ENCODE measurements at places on chromosomes 6 and 20.
A peak's percentile ranks its signal among the peaks of the same experiment; 100 is the strongest.

DNA sequence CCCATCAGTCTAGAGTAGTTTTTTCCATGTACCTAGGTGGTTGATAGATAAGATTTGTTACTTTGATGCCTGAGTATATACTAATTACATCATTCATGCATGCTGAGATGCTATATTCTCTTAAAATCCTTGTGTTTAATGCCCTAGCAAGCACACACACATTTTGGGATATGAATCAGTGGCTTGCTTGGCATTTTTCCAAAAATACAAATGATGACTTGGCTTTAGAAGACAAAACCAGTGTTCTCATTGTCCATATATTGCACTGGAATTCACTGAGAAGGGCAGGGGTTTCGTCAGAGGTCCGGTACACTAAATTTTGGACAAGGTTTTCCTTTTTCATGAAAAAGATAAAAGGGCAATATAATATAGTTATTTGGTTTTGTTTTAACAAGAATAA, 24.9 kb downstream of the GTPBP2 start:
- DNase-seq: no peak

- no peak for DNase-seq
Observed at GRCh38 chr6:113570161-113570560, 287.0 kb upstream of the MARCKS start.

GRCh38 chr6:104633125-104633524, 226.6 kb downstream of the HACE1 start:
- DNase-seq: no peak

DNA sequence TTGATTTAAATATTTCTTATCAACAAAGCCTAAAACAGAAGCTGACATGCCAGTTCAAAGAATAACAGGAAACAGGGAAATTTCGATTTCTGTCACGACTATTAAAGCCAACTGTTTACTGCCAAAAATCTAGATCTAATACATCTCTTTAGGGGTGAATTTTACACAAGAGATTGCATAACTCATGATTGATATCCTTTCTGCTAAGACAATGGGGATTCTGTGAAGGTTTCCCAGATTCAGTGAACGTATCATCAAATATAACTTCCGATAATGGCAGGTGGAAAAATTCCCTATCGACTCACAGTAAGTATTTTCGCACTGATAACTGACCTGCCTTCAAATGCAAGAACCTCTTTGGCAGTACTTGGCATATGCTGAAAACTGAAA, 42.9 kb downstream of the NHSL1 start:
- no peak for DNase-seq

- peak; percentile 15 for DNase-seq
Observed at GRCh38 chr6:41256383-41256782, 28.2 kb downstream of the TREML4 start.

DNA sequence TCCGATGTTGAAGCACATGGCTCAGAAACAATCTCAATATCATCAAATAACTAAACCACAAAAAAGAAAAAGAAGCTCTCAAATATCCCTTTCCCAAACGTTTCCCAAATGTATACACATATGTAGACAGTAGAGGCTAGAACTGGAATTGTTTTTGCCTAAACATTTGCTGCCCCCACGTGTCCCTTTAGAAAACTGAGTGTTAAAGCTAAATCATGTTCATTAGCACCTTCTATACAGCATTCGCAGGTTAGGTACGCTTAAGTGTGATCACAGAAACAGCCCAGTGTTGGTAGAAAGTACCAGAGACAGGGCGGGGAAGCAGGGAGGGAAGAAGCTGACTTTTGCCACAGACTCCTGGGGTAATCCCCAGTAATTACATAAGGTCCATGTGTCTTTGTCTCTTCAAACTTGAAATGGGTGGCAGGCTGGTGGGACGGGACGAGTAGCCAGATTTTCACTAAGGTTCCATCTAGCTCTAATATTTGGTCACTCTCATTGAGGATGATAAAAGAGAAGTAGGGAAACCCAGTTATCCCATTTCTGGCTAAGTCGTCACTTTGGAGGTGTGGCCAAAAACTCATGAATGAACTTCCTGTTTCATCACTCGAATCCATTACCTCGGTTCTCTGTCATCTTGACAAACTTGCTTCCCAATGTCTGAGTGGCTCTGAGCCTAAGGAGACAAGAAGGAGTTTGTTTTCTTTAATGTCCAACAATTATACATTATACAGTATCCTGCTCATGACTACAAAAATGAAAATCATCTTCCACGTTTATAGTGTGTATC, 15.0 kb upstream of the TFAP2A start:
- DNase-seq: no peak

DNA sequence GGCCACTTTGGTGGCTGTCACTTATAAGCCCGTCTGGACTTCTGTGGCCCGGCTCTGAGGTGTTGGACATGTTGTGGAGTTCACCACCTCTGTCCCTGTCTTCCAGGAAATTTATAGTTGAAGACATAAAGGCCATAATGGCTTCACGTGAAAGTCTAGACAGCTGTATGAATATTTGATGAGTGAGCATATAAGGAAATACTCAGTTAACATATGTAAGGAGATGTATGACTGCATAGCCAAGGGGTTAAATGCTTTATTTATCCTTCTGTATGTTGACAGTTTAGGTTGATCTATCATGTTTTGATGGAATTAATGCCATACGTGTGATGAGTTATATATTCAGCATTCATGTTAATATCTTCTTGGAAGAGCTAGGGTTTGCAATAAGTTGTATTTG, 16.1 kb downstream of the HIVEP1 start:
- no peak for DNase-seq

- no peak for DNase-seq
Observed at GRCh38 chr20:56733967-56734366, 104.9 kb downstream of the TFAP2C start.

- no peak for DNase-seq
Observed at GRCh38 chr20:37369846-37370245, 23.9 kb downstream of the SRC start.

DNA sequence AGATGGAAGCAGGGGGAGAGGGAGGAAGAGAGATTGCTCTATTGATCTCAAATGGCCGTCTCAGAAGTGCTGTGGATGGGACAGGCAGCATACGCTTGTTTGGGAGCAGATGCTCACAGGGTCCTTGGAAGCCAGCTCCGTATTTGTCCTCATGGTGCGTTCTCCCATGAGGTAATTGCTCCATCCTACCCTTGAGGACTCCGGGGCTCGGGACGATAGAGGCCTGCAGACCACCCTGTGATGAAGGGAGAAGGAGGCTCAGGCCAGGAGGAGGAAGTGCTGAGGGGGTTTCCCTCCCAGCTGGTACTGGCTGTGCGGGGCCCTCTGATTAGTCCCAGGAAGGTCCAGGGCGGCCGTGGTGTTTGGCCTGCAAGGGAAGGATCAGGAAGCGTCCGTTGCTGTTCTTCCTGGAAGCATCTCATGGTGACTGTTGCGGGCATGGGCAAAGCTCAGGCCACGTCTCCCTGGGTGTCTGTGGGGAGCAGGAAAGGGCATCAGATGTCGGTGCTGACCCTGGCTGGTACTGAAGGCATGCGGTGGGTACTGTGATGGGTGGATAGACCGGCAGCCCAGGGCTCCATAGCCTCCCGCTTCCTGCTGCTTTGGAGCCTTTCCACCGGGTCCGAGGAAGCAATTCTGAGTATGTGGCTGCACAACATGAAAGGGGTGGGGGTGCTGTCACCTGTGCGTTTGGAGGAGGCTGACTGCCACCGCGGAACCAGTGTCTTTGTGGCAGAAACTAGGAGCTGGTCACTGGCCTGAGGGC, 158.3 kb downstream of the SYCP2 start:
- DNase-seq: no peak

- DNase-seq: no peak
Observed at GRCh38 chr6:166179704-166180103, 12.1 kb upstream of the TBXT start.

GRCh38 chr20:34472246-34472925, 43.8 kb upstream of the DYNLRB1 start:
- DNase-seq: no peak

DNA sequence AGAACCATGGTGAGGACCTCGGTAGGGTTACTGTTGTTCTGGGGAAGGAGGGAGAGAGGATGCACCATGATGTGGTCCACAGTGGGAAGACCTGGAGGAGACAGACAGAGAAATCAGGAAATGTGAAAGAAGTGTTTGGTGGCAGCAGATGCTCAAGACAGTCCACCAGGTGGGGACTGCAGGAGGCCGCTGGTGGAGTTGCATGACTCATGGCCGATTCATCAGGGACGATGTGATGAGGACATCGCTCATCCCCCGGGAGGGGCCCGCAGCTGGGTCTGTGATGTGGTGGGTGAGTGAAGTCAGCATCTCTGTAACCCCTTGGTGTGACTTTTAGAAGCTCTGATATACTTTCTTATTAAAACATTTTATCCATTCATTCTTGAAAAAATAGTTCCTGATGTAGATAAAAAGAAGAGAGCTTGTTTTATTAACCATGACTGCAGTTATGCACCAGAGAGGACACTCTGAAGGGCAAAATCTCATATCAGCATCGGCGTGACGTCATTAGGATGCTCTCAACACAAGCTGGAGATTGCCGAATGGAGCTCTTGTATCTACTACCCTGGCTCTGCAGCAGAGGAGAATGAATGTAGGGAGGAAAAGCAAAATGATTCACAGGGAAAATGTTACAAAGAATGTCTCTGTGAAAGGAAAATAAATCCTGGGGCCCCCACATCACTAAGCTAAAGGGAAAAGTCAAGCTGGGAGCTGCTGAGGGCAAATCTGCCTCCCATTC, 71.2 kb downstream of the RAMACL start:
- DNase-seq: no peak

DNA sequence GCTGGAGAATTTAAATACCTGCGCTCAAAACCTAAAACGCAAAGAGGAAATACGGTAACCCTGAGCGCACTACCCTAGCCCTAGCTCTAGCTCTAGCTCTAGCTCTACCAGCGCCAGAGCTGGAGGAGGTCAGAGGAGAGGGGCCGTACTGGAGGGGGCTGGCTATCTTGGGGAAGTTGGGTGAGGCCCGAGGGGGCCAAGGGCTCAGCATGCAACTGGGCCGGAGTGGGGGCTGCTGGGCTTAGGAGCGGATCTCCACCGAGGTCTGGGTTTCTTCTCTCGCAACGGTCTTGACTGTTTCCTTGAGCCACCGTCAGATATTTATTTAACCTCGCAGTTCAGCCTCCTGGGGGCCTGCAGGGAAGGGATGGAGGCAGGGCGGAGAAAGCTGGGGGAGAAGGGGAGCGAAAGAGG, 91.0 kb downstream of the NCR2 start:
- no peak for DNase-seq

DNA sequence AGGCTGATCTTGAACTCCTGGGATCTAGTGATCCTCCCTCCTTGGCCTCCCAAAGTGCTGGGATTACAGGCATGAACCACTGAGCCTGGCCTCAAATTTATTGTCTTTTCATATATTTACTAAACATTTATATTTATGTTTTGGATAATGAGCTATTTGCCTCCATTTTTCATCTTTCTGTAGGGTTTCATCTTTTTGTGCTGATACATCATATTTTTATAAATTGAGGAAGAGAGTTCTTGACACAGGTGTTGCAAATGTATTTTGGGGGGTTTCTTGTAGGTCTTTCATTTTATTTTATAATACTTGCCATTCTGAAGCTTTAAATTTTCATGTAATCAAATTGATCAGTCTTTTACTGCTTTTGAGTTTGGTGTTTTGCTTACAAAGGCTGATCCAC, 72.4 kb downstream of the L3MBTL3 start:
- no peak for DNase-seq

DNA sequence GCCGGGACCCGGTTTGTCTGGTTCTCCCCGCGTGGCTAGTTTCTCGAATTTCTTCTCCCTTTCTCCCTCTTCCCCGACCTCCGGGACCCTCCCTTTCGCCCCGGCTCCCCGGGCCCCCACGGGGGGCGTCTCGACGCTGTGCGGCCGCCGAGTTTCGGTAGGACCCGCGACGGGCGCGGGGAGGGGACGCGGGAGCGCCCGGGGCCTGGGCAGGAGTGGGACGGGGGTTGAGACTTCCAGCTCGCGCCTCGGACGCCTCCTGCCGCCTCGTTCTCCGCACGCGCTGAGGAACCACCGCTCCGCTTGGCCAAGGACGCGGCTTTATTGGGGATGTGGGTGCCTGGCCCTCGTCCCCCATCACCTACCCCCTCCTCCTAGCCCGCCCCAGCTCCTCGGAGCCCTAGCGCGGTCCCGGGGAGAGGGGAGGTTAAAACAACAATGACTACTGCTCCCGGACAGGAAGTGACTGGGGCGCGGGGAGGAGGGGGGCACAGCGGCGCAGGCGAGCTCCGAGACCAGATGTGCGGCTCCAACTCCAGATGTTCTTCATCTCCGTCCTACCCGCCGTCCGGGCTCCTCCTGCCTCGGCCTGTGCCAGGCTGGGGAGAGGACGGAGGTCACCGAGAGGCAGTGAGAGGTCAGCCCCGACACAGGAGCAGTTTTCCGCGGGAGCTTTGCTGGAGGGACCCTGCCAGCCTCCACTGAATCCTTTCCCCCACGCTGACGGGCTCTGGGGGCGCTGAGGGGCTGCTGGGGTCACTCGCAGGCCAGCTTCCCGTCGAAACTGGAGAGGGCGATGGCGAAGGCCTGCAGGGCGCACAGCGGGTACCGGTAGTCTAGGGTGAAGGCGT, 917 bp upstream of the TEAD3 start:
- DNase-seq: peak; percentile 57

GRCh38 chr6:72619883-72620696, 1.8 kb upstream of the KCNQ5 start:
- peak; percentile 32 for DNase-seq

- no peak for DNase-seq
Observed at GRCh38 chr6:39335780-39336545, 13.5 kb upstream of the KCNK16 start.

DNA sequence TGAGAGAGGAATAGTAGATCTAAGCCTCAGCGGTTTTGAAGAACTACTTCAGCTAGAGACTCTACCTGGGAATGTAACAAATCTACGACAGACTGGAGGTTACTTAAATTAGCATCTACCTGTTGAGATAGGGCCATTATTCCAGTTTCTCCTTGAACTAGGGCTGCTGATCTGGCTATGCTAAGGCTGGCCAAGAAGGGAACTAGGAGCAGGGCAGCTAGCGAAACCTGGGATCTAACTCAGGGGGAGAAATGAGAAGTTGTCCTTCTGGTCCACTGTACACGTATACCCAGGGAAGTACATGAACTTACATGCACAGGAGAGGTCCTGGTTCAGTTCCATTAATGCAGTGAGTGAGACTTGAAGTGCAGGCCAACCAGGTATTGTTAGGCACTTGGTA, 156.7 kb downstream of the TRIM27 start:
- no peak for DNase-seq

GRCh38 chr6:35663447-35664235, 25.1 kb downstream of the FKBP5 start:
- peak; percentile 9 for DNase-seq

- DNase-seq: peak; percentile 14
Observed at GRCh38 chr6:99151634-99152346, 197.7 kb downstream of the FAXC start.

- no peak for DNase-seq
Observed at GRCh38 chr6:163146036-163146435, 268.5 kb upstream of the QKI start.

GRCh38 chr20:57998276-57998675, 230.2 kb downstream of the ANKRD60 start:
- no peak for DNase-seq

DNA sequence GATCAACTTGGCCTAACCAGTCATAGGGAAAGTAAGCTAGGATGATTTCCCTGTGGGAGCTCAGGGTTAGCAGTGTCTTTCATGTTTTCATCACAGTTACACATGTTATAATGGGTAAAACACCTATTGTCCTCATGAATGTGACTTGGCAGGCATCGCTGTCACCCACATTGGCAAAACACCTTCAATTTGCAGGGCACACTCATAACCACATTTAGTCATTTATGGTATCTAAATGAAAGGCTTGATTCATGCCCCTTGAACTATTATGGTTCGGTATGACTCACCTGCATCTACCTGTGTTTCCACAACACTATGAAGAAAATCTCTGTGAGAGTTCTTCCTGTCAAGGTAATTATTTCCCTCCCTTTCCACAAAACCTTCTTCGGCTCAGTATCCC, 49.2 kb downstream of the FRK start:
- no peak for DNase-seq

Data from GM12891 (cell line).